Stimulated activated CD8-positive, alpha-beta memory T cell treated with anti-CD3 and anti-CD28 coated beads, Interleukin-4, amount 100 ng/mL, for 4 hours (primary cell): ENCODE measurements at places on chromosomes 1 and 21.

DNA sequence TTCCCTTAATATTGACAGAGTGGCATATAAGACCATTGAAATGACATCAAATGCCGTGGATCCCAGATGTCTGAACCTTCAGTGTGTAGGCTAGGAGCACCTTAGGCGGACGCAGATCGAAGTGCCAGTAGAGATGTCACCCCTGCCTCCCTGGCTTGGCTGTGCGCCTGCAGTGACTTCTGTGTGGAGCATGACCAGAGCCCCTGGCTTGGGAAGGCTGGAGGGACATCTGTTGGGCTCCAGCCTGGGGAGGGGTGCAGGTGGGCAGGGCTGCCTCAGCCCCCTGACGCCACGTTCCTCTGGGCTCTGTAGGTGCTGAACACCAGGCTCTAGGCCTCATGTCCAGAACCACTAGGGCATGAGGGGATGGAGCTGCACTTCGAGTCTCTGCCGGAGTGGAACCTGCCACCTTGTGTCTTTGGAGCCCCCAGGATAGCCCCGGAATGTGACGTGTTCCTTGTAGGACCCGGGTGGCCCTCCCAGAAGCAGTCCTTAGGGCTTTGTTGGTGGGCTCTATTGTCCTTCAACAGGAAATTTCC lies 103.8 kb downstream of the ADARB1 start:
- DNase-seq: no peak

DNA sequence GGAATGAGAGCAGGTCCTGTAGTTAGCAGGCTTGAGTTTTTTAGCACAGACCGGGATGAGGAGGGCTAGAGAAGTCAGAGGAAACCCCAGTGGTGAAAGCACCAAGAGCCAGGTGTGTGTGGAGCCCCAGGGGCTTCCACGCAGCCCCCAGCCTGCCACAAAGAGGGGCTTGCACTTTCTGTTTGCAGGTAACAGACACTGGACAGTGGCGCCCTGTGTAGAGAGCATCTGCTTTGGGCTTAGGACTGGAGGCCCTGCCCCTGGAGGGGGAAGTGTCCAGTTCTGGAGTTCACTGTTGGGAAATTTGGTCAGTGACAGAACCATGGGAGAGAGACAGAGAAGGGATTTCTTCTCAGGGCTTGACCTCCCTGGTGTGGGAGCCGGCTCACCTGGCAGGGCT lies 19.5 kb downstream of the AGT start:
- no peak for DNase-seq

GRCh38 chr1:208145167-208145566 lies 99.0 kb downstream of the PLXNA2 start:
- no peak for DNase-seq

GRCh38 chr1:18191481-18192155 lies 84.0 kb downstream of the IGSF21 start:
- DNase-seq: no peak

DNA sequence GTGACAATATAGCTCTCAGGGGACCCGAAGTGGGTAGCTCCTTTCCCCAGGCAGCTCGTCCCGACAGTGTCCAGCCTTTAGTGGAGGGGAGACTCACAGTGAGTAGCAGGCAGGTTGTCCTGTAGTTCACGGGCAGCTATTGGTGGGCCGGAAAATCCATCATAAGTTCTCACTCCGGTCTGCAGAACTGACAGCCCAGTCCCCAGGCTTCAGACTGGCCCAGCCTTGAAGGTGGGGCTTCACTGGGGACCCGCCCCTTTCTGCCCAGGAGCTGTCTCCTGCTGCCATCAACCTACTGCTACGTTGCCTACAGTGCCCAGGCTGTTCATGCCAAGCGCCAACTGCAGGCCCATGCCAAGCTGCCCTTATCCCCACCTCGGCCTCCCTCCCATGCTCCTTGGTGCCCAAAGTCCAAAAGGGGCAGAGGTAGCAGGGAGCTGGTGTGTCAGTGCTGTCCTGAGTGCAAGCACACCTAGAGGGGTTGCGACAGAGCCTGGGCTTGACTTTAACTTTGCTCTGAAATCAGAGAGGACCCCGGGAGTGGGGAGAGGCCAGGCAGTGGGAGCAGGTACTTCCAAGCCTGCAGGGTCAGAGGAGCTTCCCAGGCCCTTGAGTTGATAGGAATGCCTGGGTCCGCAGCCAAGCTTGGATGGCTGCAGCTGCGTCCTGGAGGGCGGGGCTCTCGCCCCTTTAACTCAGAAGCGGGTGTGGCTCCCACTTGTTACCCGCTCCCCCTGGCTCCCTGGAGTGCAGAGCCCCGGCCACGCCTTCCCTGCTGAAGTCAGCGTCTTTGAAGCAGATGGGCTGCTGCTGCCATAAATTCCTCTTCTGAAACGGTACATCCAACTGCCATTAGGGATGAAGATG lies 1144.3 kb upstream of the NCAM2 start:
- DNase-seq: no peak

- no peak for DNase-seq
These were observed 427.2 kb downstream of the KCNT2 start for GRCh38 chr1:196180847-196181593.

- no peak for DNase-seq
These were observed 27.7 kb downstream of the RGS1 start for GRCh38 chr1:192603218-192603787.

DNA sequence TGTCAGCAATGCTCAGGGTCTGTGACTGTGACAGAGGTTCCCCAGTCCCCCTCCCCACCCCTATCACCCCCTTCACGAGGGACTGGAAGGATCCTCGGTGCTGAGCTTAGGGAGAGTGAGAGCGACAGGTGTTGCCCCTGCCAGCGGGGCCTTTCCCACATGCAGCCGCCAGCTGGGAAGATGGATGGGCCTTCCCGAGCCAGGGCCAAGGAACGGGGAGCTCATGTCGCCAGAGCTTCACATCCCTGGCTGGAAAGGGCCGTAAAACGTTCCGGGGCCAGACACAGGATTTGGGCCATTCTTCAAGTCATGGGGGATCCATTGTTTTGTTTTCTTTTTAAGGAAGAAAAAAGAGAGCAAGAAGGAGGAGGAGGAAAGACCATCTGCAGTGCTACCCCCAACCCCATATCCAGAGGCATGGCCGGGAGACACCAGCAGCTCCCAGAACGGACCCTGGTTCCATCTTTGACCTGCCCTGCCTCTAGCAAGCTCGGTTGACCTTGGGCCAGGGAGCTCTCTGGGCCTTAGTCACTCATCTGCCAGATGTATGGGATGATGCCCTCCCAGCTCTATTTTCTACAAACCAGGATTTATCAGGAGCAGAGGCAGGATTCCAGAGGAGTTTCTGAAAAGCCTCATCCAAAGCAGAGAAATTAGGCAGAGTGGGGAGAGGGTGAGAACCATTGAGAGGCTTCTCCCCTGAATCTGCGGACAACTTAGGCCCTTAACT lies 54.1 kb downstream of the TAS1R2 start:
- no peak for DNase-seq

- no peak for DNase-seq
These were observed 51.2 kb downstream of the TRAF5 start for GRCh38 chr1:211377539-211378450.

DNA sequence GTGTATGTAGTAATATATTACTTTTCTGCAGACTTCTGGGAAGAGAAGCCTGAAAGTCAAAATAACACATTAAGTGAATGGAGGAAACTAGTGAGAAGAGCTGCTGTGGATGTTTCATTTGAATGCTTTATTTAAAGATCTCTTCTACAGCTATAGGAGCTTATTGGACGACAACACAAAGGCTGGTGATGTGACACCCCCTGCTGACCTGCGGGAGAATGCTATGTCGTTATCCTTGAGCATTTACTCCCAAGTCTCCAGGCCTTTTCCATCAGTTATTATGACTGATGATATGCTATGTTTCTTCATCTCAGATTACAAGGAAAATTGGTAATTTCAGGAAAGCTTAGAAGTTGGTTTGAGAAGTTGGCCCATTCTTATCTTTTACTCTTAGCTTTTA lies 22.3 kb upstream of the PLA2G4A start:
- no peak for DNase-seq

- no peak for DNase-seq
These were observed 10.3 kb upstream of the ERMAP start for GRCh38 chr1:42806593-42806992.

DNA sequence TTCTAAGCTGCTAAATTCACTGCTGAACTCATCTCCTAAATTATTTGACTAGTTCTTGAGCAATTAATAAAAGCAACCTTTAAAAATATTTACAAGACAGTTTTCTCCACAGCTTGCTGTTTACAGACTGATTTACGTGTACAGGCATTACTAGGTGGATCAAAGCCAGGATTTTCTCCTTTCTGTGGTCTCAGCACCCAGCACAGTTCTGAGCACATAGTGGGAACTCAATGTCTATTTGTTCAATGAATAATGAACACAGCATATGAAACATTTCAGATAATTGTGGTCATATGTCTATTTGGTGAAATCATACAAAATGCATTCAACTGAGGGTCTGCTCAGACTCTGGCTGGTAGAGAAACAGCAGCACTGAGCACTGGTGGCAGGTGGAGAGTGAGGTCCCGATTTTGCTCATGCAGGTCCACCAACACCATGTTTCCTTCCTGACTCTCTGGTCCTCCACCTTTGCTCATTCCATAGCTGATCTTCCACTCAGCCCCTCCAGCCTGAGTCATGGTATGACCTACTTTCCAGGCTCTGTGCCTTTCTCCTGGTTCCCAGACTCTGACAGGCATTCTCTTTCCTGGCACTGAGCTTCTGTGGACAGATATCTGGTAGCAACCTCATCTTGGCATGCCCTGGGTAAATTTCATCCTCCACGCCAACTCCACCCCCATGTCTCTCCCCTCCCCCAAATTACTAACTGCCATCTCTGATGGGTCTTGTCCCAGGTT lies 311.3 kb downstream of the TGFB2 start:
- DNase-seq: no peak

DNA sequence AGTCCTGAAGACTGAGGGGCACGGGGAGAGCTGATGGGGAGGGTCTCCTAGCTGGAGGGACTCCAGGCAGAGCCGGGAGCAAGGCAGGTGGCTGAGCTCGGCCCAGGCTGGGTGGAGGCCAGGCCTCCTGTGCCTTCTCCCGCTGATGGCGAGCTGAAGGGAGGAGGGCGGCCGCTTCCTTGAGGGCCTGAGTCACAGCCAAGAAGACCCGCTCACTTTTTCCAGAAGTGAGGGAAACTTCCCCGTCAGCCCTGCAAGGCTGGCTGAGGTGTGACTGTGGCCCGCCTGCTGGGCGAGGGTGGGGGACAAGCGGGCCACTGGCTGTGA lies 1.7 kb upstream of the VWA1 start:
- DNase-seq: no peak

DNA sequence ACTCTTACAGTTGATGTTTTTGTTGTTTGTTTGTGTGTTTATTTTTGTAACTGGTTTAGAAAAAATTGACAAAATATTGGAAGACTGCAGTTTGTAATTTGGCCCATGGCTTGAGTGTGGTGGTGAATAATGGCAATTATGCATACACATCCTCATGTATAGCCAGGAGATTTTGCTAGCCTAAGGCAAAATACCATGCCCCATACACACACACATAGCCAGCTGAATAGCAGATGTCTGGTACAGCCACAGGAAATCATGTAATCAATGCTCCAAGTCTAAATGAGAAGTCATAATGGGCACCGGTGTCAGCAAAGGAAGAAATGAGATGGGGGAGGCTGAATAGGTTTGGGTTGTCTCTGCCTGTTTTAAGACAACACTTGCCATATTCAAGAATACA lies 135.2 kb upstream of the COA6 start:
- DNase-seq: no peak

GRCh38 chr1:161159913-161160243 lies 578 bp downstream of the USP21 start:
- no peak for DNase-seq

DNA sequence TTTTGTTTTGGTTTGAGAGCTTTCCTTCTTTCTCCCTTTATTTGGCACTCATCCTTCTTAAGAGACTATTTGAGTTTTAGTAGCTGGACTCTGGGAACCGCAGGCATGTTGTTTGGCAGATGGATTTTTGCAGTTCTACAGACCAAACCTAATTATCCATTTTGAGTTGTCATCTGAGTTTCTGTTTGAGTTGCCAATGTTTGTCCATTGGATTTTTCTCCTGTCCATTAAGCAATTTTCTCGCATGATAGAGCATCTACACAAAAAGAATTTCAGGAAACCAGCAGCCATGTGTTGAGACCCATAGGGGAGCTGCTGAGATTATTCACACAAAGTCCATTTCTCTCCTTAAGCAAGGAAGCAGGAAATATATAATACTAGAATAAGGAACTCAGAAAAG lies 17.2 kb upstream of the CXADR start:
- no peak for DNase-seq

DNA sequence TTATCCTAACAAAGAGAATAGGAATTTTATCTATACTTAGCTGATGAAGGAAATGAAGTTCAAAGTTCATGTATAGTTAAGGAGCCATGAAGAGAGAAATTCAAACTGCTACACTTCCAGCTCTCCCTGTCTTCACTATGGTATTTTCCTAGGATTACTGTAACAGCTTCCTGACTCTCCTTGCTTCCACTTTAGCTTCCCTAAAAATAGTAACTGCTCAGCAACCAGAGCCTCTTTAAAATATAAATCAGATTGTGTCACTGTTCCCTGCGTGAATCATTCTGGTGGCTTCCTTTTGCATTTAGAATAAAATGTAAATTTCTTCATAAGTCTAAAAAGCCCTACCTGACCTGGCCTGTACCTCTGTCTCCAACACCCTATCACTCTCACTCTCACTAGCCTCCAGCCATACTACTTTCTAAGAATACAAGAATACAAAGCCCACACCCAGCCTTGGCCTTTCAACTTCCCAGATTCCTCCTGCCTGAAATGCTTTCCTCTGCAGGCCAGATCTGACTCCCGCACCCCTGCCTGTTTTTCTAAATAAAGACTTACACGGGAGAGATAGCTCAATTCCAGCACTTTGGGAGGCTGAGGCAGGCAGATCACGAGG lies 30.5 kb downstream of the OR10J1 start:
- DNase-seq: no peak

GRCh38 chr1:235783148-235783776 lies 83.4 kb downstream of the LYST start:
- no peak for DNase-seq

GRCh38 chr21:29077651-29078090 lies 4.2 kb upstream of the CCT8 start:
- DNase-seq: no peak

- DNase-seq: no peak
These were observed 21.6 kb downstream of the METTL13 start for GRCh38 chr1:171803045-171803444.
